ENCODE measurements at places on chromosomes 7 and 10.

GRCh38 chr7:537911-538634 is 18.4 kb upstream of the PDGFA start:
- DNase-seq, result no peak

DNA sequence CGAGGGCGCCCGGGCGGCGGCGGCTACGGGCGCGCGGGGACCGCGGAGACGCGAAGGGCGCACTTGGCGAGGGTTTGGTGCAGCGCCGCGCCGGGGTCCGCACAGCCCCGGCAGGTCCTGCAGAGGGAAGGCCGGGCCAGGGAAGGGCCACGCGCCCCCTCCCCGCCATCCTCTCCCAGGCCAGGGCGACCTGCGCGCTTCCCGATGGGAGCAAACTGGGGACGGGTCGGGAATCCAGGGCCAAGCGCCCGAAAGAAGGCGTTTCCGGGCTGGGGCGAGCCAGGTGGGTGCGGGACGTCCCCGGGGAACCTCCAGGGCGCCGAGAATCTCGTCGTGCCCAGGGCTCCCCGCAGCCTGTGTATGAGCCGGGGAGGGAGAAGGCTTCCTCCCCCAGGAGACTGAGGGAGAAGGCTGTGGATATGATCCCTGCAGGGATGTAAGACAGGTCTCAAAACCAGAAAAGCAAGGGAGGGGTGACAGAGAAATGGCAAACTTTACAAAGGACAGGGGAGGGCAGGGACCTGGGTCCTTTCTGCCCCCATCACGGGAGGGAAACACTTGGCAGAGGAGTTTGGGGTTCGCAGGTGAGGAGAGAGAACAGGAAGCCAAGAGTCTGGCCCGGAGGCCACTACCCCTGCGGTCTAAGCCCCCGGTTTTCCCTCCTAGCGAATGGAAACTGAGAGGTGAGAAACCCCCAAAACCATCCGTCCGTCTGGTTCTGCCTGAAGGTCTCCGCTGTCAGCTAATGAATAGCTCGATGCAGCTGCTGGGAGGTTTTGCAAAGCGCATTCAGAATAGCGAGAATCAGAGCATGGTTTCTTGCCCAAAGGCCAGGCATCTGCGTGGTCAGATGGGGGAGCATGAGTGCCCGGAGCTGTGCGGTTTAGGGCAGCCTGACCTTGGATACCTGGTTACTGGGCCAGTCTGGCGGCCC is 674 bp downstream of the AMZ1 start:
- no peak for DNase-seq

- DNase-seq, result no peak
Observed at GRCh38 chr10:95482501-95483233, 78.5 kb downstream of the SORBS1 start.

DNA sequence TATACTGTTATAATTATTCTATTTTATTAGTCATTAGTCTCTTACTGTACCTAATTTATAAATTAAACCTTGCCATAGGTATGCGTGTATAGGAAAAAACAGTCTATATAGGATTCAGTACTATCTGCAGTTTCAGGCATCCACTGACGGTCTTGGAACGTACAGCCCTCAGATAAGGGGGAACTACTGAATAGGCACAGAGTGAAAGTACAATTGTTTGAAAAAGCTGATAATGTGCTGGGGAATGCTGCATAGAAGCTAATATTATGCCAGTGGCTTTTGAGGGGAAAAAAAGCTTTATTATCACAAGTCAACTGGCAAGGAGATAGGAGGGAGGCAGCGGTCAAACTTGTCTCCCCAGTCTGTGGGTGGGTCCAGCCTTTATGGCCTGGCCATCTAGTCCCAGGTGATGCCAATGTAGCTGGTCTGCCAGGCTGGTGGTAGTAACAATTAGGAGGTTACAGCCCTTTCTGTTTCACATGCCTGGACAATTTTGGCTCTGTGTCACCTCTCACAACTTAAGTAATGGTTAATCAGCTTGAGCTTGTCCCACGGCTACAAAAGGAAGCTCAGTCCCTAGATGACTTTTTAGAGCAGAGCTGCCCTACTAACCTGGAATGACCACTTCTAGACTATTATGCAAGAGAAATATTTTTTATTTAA is 8.3 kb upstream of the FMC1 start:
- no peak for DNase-seq

DNA sequence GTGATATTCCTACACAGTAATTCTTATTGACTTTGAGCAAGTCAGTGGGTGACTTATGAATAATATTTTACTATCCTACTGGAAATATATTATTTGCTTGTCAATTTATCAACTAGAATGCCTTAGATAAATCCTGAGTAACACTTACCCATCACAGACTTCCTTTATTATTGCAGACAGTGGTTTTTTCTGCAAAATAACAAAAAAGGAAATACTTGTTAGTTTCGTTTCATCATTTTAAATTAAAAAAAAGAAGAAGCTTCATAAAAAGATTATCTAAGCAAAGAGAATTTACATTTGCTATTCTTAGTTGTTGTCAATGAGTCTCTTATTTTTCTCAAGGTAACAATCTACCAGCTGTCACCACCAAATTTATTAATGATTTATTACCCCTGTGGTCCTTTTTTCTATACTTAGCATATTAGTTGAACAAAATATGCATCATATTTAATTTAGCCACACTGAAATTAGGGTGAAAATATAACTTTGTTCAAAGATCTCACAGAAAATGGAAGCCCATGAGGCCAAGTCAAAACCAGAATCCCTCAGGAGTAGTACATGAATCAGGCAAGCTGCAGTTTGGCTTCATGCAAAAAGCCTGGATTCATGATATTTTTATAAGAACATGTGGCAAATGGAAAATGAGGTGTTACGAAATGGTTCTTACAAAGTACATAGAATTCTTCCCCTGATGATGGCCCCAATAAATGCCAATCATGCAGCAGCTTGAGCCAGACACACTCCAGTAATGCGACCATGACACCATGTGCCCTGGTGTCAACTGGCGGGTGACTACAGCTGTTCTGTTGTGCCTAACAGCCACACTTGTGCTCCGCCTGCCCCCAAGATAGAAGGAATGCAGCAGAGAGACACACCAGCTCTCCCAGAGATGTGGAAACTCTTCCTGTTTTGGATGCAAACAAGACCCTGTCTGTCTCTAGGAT is 132.6 kb downstream of the ELMO1 start:
- DNase-seq, result no peak

Data from activated CD4-positive, alpha-beta memory T cell treated with anti-CD3 and anti-CD28 coated beads, Interleukin-2, amount 10 ng/mL, durations not matched to agents 7 days and 5 days (primary cell).